ENCODE measurements at places on chromosomes 7 and 10.

- DNase-seq, result no peak
Observed at GRCh38 chr10:94103801-94104221, 110.1 kb downstream of the PLCE1 start.

DNA sequence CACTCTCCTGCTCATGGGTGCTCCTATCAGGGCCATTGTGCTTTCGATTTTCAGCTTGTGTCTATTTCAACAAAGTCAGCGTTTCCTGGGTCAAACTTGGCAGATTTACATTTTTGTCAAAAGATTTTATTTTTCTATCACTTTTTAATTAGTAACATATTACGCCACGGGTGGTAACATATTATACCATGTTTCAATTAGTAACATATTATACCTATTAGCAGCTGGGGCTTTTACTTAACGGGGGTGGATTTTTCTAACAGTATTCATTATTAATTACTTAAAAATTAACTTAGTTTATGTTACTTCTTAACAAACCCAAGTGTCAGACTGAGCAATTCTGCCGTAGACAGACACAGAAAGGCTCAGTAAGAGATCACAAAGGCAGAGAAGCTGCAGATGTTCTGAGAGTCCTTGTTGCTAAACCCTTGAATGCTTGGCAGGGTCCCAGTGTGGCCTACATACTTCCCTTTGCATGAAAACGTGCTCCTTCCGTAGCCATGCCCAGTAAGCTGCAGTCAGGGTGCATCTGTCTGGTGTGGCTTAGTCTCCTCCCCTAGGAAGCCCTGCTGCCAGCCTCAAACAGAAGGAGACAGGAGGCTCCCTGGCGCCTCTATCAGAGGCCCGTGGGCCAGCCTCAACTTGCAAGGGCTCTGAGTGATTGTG is 263.1 kb upstream of the CXCL12 start:
- peak; percentile 66 for DNase-seq

DNA sequence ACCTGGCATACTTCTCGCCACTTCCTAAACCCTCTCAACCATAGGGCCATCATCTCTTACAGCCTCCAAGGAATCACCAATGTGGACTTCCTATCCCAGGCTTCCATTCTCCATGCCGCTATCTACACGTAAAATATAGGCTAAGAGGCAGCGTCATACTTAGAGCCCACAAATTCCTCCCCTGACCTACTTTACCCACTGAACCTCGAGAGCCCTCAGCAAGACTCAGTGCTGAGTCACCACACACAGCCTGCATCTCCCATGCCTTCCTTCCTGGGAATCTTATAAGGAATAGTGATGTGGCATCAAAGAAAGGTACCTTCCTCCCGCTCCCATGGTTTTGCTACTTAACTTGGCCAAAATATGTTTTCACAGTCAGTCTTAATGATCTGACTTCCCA is 435.6 kb upstream of the NFE2L3 start:
- DNase-seq, result no peak

DNA sequence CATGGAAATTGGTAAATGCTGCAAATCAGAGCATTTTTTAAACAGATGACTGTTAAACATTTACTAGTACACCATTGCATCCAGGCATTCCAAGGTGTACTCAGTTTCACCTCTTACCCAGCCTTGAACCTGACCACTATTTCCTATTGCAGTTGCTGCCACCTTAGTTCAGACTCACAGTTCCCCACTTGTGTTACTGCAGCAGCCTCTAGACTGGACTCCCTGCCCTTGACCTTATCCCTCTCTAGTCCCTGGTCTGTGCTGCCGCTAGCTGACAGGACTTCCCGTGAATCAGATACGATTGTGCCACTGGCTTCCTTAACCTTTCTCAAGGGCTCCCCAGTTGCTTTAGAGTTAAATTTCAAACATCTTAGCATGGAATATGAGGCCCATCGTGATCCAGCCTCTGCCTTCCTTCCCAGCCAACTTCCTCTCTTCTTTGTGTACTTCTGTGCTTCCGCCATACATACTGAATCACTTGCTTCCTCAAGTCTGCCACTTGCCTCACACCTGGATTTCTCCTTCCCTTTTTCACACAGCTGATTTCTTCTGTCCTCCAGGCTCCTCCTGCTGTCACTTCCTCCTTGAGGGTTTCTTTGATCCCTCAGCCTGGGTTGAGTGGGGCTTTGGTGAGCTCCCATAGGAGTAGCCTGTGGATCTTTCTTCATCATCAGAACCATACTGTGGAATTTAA is 118.7 kb upstream of the GJD4 start:
- no peak for DNase-seq

- DNase-seq, result no peak
Observed at GRCh38 chr7:129262324-129262723, 37.5 kb downstream of the AHCYL2 start.

DNA sequence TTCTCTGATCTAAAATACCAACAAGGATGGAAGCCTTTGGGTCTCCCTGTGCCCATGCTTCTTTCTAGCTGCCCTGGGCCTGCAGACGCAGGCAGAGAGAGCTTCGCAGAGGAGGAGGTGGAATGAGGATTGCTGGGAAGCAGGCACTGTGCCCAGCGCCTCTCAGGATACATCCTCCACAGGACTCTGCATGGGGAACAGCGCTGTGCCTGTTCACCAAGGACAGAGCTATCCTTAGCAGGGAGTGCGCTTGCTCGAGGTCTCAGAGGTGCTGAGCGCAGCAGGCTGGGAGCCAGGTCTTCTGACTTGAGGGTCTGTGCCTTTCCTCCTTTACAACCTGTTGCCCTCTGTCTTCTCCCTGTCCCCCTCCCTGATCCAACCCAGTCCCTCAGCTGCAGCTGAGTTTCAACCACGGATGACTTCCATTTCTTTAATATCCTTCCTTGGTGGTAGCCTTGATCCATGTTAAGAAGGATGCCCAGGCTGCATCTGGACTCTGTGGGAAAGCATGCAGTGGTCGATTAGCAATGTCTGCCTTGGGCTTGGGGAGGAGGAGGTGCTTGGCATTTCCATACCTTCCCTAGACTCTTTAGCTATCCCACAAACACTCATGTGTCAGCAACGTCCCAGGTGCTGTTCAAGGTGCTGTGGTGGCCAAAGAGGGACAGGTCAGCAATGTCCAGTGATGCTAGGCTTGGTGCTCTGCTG is 219.6 kb upstream of the GPR26 start:
- no peak for DNase-seq

DNA sequence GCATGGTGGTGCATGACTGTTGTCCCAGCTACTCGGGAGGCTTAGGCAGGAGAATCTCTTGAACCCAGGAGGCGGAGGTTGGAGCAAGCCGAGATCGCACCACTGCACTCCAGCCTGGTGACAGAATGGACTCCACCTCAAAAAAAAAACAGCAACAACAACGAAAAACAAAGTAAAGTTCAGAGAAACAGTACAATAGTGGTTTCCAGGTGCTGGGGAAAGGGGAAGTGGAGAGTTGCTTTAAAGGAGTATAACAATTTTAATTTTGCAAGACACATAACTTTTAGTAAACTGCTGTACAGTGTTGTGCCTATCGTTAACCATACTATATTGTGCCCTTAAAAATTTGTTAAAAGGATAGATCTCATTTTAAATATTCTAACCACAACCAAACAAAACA is 662.7 kb upstream of the POT1 start:
- no peak for DNase-seq

GRCh38 chr7:143973870-143974416 is 19.3 kb downstream of the OR2F1 start:
- no peak for DNase-seq

DNA sequence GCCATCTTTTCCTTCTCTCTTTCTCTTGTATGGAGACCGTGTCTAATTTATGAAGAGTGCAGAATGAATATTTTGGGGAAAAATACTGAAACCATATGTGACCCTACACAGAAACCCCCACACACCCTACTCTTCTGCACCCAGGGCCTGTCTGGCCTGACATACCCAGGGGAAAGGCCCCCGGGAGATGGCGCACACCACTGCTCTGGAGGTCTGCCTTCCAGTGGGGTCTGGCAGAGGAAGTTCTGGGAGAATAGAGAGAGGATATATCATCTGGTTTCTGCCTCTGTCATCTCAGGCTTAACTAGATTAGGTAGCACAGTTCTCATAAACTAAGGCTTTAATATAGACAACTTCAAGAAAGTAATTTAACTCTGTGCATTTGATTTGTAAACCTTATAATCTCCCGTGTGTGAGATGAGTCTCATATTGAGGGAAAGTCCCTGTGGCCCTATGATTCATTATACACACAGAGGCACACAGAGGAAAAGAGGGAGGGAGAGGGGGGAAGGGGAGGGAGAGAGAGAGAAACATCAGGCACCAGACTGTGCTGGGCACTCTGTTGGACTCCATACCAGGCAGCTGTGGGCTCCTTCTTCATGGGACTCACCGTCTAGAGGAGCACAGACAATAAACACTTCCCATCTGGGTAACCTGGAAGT is 123.3 kb downstream of the AOAH start:
- no peak for DNase-seq

GRCh38 chr10:30026578-30026977 is 32.8 kb downstream of the JCAD start:
- no peak for DNase-seq

- DNase-seq, result no peak
Observed at GRCh38 chr7:51647931-51648351, 331.3 kb upstream of the COBL start.

GRCh38 chr7:13027321-13027720 is 339.9 kb downstream of the ARL4A start:
- no peak for DNase-seq

GRCh38 chr7:137771679-137772078 is 75.1 kb downstream of the DGKI start:
- no peak for DNase-seq

- no peak for DNase-seq
Observed at GRCh38 chr10:10911471-10911921, 106.2 kb upstream of the CELF2 start.

DNA sequence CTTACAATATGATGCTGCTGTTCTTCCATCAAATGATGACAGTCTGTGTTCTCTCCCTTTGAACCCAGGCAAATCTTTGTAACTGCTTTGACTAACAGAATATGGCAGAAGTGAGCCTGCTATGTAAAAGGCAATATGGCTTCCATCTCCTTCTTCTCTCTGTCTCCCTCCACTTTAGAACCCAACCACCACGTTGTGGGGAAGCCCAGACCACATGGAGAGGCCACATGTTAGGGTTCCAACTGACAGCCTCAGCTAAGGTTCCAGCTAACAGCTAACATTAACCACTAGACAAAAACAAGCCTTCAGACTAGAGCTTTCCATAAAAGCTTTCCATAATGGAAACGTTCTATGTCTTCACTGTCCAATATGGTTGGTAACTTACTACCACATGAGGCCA is 107.7 kb downstream of the PRTFDC1 start:
- DNase-seq, result no peak

- no peak for DNase-seq
Observed at GRCh38 chr7:85682833-85683620, 496.2 kb upstream of the SEMA3D start.

DNA sequence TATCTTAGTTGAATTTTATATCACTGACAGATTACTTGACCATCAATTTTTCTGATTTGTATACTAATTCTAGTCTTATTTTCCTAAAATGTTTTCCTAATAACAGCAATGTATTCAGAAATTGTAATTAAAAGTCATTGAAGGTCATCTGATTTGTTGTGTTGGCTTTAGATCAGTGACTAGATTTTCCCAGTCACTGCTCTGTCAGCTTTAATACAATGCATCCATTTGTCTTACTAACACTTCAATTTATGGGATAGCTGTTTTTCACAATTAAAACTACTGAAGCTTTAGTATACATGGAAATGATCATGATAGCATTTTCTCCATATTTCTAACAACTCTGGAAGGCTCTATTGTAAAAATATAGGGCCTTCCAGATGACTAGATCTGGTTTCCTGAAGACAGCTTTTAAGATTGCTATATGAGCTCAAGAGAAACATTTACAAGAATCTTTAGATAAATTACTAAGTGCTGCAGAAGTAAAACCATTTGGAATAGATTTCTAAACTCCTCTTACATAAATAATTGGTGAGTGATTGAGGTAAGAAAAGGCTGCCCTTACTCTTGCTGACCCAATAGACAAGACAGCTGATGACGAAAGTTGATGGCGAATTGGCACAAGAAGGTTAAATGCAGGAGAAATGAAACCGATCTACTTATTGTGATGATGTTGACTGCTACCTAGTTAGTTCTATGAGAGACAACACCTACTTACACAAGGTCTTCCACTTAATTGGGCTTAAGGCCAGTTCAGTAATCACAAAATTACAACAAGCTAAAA is 74.1 kb downstream of the LRRTM3 start:
- no peak for DNase-seq

- no peak for DNase-seq
Observed at GRCh38 chr10:43252783-43253341, 14.0 kb downstream of the RASGEF1A start.

- DNase-seq, result no peak
Observed at GRCh38 chr10:74882831-74883230, 56.4 kb downstream of the KAT6B start.

DNA sequence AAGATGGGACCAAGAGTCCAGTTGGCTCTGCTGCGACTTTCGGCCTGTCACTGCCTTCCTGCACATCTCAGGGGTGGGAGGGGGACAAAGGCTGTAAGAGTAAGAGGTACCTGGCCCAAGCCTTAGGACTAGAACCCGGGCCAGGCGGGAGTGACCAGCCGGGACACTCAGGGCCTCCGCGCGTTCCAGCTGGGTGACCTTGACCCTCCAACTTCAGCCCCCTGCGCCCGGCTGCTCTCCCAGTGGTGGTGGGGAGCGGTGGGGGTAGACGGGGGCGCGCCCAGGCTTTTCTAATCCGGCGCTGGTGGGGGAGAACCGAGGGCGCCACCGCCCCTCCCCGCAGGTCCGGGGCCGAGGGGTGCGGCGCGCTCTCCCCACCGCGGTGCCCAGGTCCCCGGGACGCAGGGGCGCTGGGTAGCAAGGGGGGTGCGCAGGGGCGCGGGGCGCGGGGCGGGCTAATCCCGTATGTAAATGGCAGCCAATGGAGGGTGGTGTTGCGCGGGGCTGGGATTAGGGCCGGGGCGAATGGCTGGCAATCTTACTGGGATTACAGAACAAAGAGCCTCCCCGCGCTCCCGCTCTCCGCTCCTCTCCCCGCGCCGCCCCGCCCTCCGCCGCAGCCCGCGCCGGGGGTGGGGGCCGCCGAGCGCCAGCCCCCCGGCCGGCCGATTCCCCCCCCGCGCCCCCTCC is at the start of gene GTF2IRD1:
GTF2IRD1 (plus strand) TSS at position 585 of the 690 bp plus-strand sequence. CDS start 54,175 bp downstream, outside the sequence.
- peak; percentile 61 for DNase-seq

- no peak for DNase-seq
Observed at GRCh38 chr10:54060572-54060971, 740.5 kb downstream of the PCDH15 start.

- no peak for DNase-seq
Observed at GRCh38 chr7:158633055-158633956, 45.7 kb upstream of the PTPRN2 start.

DNA sequence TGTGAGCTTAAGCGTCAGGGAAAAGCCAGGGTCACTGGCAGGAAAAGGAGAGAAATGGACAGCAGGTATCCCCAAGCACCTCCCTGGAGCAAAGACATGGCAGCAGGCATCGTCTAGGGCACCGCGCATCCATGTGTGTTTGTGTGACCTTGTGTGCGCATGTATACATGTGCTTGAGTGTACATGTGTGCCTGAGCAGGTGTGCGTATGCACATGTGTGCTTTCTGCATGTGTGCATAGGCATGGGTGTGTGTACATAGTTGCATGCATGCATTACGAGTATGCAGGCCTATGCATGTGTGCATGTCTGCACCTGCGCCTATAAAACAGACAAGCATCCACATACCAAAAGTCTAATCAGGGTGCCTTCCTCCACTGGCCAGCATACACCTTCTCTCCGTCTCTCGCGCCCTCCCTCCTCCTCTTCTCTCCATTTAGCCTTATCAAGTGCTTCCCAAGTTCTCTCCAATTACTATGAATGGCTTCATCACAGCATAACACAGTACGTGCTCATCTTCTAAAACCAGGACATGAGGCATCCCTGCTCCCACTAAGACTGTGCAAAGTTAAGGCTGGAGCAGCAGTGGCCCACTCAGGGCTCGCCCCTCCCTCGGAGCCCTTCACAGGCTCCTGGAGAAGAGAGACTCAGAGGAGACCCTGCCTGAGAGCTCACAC is 30.6 kb downstream of the RASGEF1A start:
- DNase-seq, result no peak

Data from NCI-H1694 treated with DMSO at 0.1 percent for 48 hours (cell line).